ENCODE measurements at places on chromosomes 7 and 10.

- DNase-seq, result no peak
Measured at GRCh38 chr7:85685901-85686300, 499.0 kb upstream of the SEMA3D start.

GRCh38 chr7:71221049-71221448 lies 89.1 kb downstream of the GALNT17 start:
- DNase-seq, result no peak

DNA sequence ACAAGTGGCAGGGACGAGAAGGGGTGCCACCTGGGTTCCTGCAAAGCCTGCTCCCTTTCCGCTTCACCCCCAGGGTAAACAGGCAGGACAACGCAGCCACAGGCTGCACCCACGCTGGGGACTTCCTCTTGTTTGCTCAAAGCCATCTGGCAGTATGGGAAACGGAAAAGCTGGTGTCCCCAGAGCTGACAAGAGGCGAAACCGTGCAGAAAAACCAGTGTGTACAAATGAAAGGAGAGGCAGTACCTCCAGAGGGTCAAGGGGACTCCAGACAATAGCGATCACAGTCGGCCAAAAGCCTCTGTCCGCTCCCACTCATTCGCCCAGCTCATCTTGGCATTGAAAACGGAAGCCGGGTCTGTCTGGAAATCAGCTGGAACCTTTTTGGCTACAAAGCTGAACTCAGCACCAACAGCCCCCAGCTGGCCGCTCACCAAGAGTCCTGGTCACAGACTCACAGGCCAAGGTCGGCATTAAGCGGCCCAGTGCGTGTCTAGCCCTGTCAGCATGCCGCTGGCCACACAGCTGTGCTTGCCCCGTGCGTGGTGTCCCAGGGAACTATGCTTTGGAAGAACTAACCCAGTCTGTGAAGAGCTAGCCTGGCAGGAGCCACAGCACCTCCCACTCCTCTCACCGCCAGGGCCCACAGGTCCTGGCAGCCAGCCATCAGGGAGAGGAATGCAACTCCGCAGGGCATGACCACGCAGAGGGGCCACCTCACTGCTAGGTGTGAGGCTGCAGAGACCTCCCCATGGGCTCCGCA lies 10.4 kb downstream of the TNS3 start:
- no peak for DNase-seq

DNA sequence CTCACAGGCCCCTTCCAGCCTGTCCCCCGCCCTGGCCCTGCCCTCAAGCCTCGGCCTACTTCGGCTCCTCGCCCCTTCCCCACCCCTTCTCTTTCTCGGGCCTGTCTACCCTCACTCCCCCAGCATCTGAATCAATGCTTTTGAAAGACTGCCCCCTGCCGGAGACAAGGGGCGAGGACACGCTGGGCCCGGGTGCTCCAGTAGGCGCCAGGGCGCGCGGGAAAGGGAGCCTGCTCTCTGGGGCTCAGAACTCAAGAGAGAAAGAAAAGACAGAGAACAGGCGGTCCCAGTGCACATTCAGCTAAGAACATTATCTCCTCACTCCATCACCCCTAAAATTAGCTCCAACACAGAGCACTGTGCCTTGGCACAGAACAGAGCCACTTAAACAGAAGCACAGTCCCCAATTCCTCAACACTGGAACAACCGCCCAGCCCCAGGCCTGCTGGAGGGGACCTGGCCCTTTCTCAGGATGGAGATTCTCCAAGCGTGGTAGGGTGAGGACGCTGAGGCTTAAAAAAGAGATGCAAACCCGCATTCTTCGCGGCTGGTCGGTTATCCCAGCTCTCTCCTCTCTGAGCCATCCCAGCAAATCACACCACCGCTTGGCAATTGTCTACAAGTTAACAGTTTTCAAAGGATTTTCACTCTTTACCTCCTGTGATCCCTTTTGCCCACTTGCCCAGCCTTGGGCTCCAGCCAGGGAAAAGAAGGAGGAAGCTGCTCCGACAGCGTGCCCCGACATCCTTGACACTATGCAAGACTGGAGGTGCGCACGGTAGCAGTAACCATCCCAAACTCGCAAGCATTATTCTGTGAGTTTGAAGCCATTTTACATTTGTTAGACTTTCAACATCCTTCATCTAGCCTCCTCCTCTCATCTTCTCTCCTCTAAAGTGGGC lies 2.1 kb downstream of the GIGYF1 start:
- DNase-seq, result peak; percentile 91

GRCh38 chr7:130162196-130162595 lies 43.0 kb downstream of the TMEM209 start:
- no peak for DNase-seq

GRCh38 chr10:131857156-131858117 lies 43.4 kb upstream of the PPP2R2D start:
- no peak for DNase-seq

- no peak for DNase-seq
Measured at GRCh38 chr10:5018134-5018533, 14.5 kb upstream of the AKR1C2 start.

DNA sequence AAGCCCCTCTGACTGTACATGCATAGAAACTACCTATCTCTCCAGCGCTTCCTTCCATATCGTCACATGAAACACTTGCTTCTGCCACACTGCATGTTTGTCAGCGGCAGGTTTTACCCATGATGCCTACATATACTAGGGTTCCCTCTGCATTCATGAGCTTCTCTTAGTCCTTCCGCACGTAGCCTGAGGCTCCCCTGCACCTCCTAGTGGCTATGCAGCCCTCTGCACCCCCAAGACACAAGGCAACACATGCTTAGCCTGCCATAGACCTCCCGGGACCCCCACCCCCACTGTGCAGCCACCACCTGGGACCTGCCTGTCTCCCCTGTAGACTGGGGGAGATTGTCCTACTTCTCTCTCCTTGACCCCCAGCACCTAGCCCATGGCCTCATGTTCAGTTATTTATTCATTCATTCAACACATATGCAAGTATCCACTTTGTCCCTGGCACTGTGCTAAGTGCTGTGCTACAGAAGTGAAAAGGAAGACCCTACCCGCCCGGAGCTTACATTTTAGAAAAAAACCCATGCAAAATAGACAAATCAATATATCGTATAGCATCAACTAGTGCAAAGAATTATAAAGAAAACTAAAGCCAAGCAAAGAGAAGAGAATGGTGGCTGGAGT lies 23.5 kb downstream of the TMEM273 start:
- DNase-seq, result no peak

GRCh38 chr7:122311050-122311700 lies 6.6 kb upstream of the FEZF1 start:
- no peak for DNase-seq

- DNase-seq, result no peak
Measured at GRCh38 chr7:98185101-98185500, 26.1 kb upstream of the BHLHA15 start.

- DNase-seq, result no peak
Measured at GRCh38 chr7:2637066-2637471, 5.3 kb downstream of the TTYH3 start.

DNA sequence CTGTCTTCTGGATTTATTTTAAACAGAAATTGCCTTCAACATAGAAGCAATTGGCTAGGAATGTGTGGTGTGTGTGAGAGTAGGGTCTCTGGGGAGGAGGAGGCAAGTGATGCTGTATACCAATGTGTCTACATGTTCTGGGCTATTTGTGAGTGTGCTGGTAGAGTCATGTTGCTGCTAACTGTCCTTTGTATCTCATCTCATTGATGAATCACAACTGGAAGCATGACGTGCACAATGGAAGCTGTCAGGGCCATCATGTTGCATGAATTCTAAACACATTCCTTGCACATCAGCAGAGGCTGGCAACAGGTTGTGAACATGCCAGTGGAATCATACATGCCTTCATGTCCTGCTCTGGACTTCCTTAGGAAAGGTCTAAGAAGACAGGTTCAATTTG lies 199.7 kb downstream of the BMPER start:
- DNase-seq, result no peak

- no peak for DNase-seq
Measured at GRCh38 chr7:81604075-81604807, 165.6 kb downstream of the HGF start.

DNA sequence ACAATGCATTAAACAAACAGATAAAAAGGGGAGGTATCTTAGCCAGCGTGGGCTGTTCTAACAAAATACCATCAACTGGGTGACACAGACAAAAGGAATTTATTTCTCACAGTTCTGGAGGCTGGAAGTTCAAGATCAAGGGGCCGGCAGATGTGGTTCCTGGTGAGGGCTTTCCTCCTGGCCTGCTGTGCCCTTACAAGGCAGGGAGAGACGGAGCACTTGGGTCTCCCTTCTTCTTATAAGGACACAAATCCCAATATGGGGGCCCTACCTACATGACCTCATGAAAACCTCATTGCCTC lies 281.6 kb upstream of the KLF14 start:
- no peak for DNase-seq

DNA sequence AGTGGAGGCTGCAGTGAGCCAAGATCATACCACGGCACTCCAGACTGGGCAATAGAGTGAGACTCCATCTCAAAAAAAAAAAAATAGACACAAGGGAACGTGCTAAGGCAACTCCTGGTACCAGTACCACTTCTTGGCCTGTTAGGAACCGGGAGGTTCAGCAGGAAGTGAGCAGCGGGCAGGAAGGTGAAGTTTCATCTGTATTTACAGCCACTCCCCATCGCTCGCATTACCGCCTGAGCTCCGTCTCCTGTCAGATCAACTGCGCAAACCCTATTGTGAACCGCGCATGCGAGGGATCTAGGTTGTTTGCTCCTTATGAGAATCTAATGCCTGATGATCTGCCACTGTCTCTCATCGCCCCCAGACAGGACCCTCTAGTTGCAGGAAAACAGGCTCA lies 69.9 kb upstream of the FOXK1 start:
- no peak for DNase-seq

DNA sequence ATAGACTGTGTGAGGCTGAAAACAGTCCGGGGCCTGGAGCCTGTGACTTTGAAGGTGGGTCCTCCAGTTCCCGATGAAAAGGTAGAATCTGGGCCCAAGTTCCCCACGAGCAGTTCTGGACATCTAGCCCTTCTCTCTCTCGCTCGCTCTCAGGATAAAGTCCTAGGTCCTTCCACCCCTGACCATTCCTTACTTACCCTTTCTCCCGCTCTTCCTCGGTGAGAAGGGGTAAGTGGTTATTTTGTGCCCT lies 713 bp downstream of the IMMP2L start:
- no peak for DNase-seq

- no peak for DNase-seq
Measured at GRCh38 chr7:151682831-151683614, 163.3 kb upstream of the RHEB start.

GRCh38 chr10:681670-682318 lies 7.7 kb downstream of the DIP2C start:
- DNase-seq, result no peak

GRCh38 chr7:38368191-38368605 lies 94.8 kb upstream of the TARP start:
- DNase-seq, result peak; percentile 74

DNA sequence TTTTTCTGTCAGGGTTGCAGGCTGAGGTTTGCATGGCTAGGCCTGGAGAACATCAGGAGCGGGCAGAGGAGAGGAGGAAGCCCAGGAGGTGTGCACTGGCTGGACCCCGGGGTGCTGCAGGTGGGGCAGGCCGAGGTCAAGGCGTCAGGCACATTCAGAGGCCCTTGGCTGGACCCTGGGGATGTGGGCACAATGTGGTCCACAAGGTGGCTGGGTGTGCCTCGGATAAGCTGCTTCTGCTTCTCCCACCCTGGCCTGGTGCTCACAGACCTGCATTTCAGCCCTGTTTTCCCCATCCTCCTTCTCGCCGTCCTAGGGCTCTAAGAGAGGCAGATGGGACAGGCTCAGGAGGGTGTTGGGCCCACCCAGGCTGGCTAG lies 108.2 kb downstream of the ADCY1 start:
- DNase-seq, result no peak

GRCh38 chr7:150404172-150404804 lies 25.2 kb downstream of the ZNF775 start:
- no peak for DNase-seq

- no peak for DNase-seq
Measured at GRCh38 chr10:119931871-119932270, 39.3 kb downstream of the SEC23IP start.

- no peak for DNase-seq
Measured at GRCh38 chr10:70512149-70512639, 33.6 kb downstream of the PALD1 start.

DNA sequence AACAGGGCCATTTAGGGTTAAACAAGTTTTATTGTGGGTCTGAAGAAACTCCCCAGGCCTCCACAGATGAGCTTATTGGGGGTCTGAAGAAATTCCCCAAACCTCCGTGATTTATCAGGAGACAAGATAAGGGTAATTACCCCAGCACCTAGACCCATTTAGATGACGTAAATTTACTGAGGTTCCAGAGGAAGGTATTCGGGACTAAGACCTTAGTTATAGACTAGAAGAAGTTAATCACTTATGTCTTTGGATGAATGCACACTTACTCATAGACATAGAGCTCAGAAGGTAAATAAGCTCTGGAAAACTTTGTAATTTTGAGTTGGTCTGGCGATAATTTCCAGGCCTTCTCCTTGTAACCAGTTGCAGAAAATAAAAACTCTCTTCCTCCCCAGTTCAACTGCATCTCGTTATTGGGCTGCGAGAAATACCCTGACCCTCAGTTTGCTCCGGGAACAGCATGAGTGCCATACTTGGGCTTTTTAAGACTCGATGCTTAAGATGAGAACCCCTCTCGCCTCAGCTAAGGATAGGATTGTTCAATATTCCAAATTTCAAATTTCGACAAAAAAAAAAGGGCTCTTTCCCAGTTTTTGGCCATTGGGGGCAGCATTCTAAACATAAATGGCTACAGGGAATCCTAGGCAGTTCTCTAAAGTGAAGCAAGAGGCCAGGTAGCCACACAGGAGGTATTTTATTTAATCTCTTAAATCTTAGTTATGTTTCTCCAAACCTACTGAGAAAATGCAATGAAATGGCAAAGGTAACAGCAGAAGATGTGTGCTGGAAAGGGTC lies 74.7 kb upstream of the PFKP start:
- no peak for DNase-seq

- no peak for DNase-seq
Measured at GRCh38 chr10:42809676-42810075, 27.1 kb downstream of the BMS1 start.

GRCh38 chr10:7545261-7545660 lies 121.5 kb downstream of the ITIH5 start:
- DNase-seq, result no peak

- DNase-seq, result no peak
Measured at GRCh38 chr10:11355592-11355991, 255.9 kb downstream of the USP6NL start.

- DNase-seq, result no peak
Measured at GRCh38 chr10:26519803-26520202, 81.7 kb downstream of the APBB1IP start.

- DNase-seq, result no peak
Measured at GRCh38 chr10:49686651-49687050, 7.2 kb downstream of the C10orf53 start.

GRCh38 chr10:24618401-24618800 lies 105.3 kb downstream of the ARHGAP21 start:
- no peak for DNase-seq

- DNase-seq, result no peak
Measured at GRCh38 chr10:113496111-113497109, 56.4 kb upstream of the HABP2 start.

DNA sequence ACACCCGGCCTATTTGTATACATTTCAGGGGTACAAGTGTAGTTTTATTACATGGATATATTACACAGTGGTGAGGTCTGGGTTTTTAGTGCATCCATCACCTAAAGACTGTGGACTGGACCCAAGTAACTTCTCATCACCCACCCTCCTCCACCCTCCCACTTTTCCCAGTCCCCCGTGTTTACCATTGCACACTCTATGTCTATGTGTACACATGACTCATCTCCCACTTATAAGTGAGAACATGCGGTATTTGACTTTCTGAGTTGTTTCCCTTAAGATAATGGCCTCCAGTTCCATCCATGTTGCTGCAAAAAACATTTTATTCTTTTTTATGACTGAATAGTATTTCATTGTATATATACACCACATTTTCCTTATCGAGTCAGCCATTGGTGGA lies 98.9 kb upstream of the WAC start:
- DNase-seq, result no peak
